ENCODE measurements at places on chromosomes 2 and 18.

- DNase-seq = no peak
These were observed 22.7 kb upstream of the DSC3 start for GRCh38 chr18:31065036-31065773.

DNA sequence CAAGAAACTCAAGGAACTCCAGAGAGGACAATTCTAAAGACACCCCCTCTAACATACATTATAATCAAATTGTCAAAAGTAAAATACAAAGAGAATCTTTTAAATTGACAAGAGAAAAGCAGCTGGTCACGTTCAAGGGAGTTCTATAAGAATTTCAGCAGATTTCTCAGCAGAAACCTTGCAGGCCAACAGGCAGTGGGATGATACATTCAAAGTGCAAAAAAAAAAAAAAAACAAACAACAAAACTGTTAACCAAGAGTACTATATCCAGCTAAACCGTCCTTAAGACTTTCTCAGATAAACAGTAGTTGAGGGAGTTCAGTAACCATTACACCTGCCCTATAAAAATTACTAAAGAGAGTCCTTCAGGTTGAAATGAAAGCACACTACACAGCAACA, 33.9 kb downstream of the CCDC138 start:
- DNase-seq = no peak

GRCh38 chr2:62589691-62590356, 83.8 kb upstream of the TMEM17 start:
- no peak for DNase-seq

- DNase-seq = no peak
These were observed at the start of gene NCK2 for GRCh38 chr2:105744909-105745853. Gene NCK2 (plus strand): TSS chr2:105744912. CDS start chr2:105855064, 110,152 bp downstream.

DNA sequence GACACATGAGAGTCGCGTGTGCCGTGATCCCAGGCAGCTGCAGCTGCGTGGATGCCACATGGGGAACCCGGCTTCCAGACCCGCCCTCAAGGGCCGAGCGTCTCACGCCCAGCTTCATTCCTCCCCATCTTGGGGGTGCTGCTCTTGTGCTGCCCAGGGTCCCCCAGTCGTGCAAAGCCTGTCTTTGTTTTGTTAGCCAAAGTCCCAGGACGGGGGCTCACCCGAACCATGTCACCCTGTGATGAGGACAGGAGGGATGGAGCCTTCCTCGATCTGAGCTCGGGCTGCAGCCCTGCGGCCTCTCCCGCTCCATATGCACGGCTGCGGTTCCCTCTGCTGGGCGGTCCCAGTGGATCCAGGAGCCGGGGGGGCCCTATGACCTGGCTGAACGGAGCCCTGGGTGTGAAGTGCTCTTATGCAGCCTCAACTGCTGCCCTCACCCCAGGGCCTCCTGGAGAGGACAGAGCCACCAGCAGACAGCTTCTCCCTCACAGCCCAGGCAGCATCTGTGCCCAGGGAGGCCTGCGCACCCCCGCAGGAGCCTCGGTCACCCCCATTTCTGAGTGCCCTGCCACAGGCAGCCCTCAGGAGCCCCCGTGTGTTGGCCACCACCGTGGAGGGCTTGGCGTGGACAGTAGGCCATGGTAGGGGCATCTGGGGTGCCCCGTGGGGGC, 99.0 kb upstream of the CTDP1 start:
- no peak for DNase-seq
